ENCODE measurements at places on chromosomes 4 and X.

DNA sequence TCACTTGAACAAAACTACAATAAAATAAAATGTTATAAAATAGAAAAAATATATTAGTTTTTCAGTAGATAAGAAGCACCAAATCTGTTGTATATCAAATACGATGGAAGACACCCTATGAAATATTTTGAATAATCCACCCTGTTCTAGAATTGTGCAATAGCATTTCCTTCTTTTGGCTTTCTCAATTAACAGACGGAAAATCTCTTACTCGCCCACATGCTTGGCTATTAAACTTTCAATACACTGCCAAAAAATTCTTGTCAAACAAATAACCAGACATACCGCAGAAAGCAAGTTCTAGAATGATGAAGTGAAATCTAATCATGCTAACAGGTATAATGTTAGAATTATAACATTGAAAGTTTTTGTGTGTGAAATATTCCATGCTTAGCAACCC lies 671.6 kb upstream of the SLIT2 start:
- no peak for DNase-seq

DNA sequence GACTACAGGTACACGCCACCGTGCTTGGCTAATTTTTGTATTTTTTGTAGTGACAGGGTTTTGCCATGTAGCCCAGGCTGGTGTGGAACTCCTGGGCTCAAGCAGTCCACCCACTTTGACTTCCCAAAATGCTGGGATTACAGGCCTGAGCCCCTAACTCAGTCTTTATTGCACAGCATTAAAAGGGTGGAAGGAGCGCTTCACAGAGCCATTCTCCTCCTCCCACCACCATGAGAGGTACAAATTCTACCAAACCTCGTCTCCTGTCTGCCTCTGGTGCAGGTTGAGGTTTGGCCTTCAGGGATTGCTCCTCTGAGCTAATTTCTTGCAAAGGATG lies 52.3 kb downstream of the TLR10 start:
- no peak for DNase-seq

DNA sequence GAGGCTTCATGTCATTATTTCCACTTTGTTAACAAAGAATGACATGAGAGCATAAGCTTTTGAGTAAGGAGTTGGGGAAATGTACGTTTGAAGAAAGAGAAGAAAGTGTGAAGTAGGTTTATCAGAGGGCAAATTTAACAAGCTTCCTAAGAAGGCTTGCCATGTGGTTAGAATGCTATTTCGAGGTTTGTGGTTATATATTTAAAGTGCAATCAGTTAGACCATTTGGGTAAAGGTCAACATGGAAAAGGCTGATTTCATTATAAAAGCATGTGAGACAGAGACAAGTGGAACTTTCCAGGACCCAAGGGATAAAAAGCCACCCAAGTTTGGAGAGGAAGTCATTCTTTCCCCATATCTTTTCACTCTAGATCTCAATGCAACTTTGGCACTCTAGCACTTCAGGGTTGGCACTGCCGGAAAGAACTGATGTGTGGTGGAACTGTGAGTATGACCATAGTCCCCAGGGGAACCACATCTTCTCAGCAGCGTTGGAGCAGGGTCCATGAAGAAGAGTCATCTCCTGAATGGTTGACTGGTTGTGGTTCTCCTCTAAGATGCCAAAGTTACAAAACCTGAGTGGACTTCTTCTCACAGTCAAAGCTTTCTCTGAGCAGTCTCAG lies 529.9 kb downstream of the MID1IP1 start:
- no peak for DNase-seq

GRCh38 chr4:67122029-67122428 lies 423.3 kb downstream of the CENPC start:
- DNase-seq = no peak

DNA sequence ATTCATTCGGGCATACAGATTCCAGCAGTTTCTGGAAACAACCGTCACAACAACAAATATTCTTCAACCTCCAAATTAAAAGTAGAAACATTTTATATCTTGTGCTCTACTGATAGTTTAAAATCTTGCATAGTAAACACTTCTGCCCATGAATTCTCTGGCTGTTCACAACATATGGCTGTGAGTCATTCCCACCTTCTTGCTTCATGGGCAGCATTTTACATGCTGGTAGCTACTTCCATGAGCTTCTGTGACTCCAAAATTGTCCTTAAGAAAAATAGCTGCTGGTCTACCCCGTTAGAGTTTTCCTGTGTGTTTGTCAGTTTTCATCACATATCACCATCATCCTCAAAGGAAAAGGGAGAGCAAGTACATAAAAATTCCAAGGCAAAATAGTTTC lies 22.7 kb downstream of the PNPLA4 start:
- DNase-seq = peak; percentile 3

DNA sequence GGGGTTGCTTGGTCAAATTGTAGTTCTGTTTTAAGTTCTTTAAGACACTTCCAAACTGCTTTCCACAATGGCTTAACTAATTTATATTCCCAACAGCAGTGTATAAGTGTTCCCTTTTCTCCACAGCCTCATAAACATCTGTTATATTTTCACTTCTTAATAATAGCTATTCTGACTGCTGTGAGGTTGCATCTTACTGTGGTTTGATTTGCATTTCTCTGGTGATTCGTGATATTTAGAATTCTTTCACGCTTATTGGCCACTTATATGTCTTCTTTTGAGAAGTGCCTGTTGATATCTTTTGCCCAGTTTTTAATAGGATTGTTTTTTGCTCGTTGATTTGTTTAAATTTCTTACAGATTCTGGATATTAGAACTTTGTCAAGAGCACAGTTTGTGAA lies 278.6 kb upstream of the ITM2A start:
- no peak for DNase-seq

DNA sequence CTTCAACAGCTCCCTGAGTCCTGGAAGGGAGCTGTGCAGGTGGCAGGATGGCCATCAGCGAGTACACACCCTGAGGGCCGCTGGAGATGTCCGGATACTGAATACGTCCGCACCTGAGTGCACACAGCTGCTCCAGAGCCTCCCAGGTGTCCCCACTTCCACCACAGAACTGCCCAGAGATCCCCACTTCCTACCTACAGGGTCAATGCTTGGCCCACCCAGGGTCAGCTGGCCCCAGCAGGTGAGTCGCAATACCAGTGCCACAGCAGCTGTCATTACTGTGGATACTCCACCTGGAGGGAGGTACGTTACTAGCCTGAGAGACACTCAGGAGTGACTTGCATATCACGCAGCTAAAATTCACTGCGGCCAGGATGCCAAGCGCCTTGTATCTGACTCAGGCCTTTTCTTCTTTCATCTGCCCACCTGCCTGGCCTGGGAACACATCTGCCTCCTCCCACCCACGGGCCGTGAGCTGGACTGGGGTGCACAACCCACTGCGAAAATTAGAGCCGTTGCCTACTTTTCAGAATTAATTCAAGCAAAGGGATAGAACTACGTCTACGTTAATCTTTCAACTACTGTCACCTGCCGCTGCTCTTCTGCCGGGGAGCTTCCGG lies 9.4 kb downstream of the C4orf50 start:
- DNase-seq = no peak

DNA sequence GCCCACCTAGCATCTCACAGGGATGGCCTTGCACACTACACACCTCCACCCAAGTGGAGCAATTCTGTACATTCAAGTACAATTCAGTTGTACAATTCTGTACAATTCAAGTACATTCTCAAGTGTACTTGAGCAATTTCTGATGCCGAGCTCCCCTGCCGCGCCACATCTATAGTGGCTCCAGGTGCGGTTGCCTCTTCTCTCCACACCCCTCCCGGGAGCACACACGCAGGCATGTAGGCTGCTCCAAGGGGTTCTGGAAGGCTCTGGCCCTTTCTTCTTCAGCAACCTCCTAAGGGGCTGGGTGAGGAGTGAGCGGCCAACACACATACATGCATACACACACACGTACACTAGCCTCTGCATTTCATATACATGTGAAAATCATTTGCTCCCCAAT lies 18.9 kb upstream of the DUSP9 start:
- no peak for DNase-seq

- no peak for DNase-seq
These were observed 73.3 kb downstream of the MTMR1 start for GRCh38 chrX:150766351-150767044.

GRCh38 chrX:123184219-123184865 lies at the start of gene GRIA3:
TSS of gene GRIA3 (plus strand) at chrX:123184278. CDS start at chrX:123184536, 258 bp downstream.
- DNase-seq = peak; percentile 36

GRCh38 chr4:117417856-117418255 lies 332.5 kb upstream of the TRAM1L1 start:
- DNase-seq = peak; percentile 29

DNA sequence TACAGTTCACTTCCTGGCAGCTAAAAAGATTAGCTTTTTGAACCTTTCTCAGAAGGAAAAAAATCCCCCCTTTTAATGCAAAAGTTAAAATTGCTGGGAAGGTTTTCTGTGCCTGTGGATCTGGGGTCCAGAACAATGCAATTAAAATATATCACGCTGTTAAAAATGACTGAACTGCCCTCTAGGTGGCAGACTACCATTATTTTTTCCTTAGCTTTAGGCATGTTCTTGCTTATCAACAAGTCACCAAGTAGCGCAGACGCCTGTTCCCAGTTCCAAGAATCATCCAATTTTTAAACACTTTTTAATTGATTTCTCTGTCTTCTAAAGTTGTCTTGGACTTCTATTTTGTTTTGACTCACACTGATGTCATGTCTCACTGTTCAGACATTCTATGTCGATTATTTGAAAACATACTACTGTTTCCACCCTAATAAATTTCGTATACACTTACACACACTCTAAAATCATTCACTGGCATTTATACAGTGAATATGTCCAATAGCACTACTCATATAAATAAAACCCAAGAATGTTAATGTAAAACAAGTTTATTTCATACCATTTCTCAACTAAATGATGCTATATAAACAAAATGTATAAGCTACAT lies 661.6 kb downstream of the RAPGEF2 start:
- DNase-seq = peak; percentile 85

- DNase-seq = no peak
These were observed 5.8 kb downstream of the RASSF6 start for GRCh38 chr4:73614311-73614867.

- no peak for DNase-seq
These were observed 259.4 kb upstream of the PCDH7 start for GRCh38 chr4:30460818-30461217.

DNA sequence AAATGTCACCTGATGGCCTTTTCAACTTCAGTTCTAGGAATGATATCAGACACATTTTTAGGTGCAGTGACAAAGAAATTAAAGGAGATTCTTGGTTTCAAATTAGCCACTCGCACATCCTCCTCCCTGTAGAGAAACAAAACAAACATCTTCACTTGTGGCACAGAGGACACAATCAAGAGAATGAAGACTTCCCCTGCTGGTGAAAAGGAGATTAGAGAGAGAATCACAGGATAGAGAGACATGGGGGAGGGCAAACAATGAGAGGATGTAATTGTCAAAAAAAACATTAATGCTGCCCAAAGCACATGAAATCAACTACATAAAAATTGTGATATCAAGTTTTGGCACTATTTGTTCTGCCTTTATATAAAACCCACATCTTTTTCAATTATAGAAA lies 34.5 kb downstream of the ACE2 start:
- DNase-seq = no peak

- DNase-seq = no peak
These were observed 13.4 kb upstream of the CHIC2 start for GRCh38 chr4:54077812-54078211.

GRCh38 chrX:41445171-41445570 lies 2.0 kb upstream of the NYX start:
- no peak for DNase-seq

GRCh38 chrX:113675278-113675677 lies 834.6 kb upstream of the AMOT start:
- no peak for DNase-seq

DNA sequence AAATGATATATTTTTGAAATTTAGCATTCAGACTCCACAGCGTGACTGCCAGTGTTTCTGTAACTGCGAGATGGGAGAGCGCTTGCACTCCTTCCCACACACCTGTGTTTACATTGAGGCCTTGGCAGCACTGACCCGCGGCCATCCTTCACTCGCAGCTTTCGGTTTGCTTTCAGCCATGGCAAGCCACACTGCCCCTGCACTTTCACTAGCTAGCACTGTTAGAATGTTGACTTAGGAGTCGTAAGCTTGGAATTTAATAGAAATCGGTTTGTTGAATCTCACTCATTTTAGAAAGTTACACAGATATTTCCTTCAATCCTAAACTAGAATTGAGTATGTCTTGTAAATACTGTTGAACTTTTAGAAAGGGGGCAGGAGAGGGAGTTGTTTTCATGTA lies 136.2 kb downstream of the CFAP299 start:
- DNase-seq = peak; percentile 39

DNA sequence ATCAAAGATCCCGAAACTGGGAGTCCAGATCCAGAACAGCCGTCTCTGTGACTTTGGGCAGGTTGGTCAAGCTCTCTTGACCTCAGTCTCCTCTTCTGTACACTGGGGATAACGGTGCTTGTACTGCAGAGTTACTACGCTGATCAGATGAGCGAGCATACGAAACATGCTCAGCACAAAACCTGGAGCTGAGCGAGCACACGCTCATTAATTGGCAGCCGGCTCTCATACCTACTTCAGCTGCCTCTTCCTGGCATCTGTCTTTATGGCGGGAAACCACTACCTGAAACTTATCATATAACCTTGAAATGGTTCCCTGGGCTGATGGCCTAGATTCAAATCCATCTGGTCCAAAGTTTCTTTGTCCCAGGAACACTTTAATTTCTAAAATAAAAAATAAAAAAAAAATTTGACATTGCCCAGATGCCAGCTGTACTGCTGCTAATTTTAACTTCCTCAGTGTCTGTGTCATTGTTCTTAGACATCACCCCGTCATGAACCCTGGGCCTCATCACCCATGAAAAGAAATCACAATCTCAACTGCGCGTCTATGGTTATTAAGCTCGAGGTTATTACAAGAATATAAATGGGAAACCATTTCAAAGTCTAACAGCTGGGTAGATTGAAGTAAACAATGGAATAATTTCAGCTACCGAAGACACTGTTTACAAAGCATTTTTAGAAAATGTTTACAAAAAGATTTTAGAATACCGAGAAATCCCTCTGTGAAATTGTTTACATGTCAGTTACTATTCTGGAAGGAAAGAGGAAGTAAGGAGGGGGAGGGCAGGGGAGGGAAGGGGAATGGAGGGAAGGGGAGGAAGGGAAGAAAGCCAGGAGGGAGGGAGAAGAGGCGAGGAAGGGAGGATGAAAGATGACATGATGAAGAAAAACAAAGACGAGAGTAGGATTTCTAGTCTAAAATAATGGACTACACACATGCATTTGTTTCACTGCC lies 49.0 kb downstream of the CRMP1 start:
- no peak for DNase-seq

- DNase-seq = peak; percentile 59
These were observed 2343.1 kb downstream of the PCDH7 start for GRCh38 chr4:33063241-33063640.
